ENCODE measurements at places on chromosomes 5 and 9.
A peak's percentile ranks its signal among the peaks of the same experiment; 100 is the strongest.

DNA sequence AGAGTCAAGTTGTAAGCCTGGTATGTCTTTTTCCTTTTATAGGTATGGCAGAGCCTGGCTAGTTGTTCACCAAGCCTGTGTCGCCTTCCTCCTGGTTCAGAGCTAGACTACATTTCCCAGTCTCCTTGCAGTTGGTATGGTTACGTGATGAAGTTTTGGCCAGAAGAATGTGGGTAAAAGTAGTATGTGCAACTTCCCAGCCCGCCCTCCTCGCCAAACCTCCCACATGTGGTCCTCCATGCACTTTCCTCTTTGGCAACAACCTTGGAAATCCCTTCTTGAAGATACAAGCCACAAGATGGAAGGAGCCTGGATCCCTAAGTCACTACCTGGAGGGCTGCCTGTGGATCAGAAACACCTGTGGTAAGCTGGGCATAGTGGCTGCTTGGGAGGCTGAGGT lies 36.0 kb upstream of the MSH3 start:
- DNase-seq: no peak

DNA sequence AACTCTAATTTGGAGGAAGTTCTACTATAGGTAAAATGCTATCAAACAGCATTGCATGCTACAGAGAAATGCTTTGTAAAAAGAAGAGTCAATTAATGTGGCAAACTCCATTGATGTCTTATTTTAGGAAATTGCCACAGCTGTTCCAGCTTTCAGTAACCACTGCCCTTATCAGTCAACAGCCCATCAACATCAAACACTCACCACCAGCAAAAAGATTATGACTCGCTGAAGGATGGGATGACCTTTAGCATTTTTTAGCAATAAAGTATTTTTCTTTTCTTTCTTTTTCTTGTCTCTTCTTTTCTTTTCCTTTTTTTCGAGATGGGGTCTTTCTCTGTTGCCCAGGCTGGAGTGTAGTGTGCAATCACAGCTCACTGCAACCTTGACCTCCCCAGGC lies 26.0 kb downstream of the CRHBP start:
- no peak for DNase-seq

GRCh38 chr5:124906339-124907097 lies 160.1 kb upstream of the ZNF608 start:
- DNase-seq: peak; percentile 26

- no peak for DNase-seq
These were observed 174.7 kb downstream of the CYLC2 start for GRCh38 chr9:103169798-103170197.

DNA sequence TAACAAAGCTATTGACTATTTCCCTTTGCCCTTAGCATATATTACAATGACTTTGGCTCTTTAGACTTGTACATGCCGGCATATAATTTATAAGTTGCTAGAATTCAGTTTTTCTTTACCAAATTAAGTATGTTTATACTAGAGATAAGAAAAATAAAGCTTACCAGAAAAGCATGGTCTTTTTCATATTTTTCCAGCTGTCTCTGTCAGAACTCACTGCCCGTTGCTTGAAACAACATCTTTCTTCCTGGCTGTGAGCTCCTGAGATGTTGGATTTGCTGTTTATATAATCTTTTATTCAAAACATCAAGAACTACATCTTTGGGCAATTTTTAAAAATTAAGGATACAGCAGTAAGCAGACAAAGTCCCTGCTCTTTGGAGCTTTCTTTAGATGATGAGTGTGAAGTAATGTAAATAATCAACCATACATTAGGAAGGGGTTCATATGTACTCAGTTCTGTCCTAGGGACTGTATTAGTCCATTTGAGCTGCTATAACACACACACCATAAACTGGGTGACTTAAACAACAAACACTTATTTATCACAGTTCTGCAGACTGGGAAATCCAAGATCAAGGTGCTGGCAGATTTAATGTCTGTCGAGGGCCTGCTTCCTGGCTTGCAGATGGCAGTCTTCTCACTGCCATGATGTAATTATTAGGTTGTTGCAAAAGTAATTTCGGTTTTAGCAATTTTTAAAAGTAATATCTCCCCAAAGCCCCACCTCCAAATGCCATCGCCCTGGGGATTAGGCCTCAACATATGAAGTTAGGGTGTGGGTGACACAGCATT lies 45.4 kb upstream of the RANBP3L start:
- DNase-seq: no peak

DNA sequence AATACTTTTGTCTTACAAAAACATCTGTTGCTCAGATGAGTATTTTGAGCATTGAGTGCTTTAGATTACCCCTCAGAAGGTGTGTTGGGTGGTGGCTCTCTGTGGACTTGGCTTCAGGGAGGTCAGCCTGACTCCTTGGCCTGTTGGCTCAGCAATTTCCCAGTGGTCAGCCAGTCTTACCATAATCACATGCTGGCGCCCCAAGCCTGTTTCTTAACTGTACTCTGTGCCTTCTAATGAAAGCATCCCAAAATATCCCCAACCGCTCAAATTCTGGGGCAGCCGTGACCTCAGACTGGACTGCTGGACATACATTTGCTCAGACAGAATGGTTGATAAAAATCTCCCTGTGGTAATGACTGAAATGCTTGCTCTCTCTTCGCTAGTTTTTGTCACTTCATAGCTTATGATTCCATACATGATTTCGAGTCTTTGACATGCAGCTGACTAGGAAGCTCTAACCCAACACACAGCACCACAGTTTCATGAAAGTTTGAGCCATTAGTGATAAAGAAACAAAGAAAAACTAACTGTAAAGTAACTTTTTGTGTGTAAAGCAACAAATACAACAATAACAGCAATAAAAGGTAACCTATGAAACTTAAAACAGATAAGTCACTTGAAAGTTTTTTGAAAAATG lies 562.2 kb upstream of the MEF2C start:
- DNase-seq: no peak

- DNase-seq: no peak
These were observed 528.7 kb upstream of the TRPC7 start for GRCh38 chr5:136894070-136894469.

DNA sequence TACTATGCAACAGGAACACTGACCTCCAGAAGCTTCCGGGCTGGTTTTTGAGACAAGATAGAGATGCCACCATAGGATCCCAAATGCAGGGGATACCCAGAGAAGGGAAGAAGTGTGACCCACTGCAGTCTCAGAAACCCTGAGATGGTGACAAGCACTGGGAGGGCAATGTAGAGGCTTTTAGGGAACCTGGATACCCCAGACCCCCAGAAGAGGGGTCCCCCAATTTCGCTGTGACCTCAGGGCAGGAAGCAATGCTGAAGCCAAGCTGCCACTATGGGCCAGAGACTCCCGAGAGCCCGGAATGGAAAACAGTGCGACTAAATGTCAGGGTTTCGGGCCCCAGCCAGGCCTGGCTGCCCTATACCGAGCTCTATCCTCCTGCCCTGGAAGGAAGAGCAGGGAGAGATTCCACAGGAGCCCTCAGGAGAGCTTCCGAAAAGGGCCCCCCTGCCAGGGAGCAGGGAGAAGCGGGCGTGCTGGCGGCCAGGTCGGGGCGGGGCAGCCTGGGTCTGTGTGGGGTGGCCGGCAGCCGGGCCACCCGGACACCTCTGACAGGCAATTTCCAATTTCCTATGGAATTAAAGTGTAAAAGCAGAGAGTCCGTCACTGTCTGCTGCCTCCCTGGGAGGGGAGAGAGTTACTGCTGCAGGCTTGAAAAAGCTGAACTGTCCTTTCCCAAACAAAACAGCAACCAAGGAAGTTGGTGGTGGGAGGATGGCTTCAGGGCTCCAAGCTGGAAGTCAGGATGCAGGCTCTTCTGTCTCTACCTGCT lies 154.2 kb downstream of the FGF18 start:
- no peak for DNase-seq

DNA sequence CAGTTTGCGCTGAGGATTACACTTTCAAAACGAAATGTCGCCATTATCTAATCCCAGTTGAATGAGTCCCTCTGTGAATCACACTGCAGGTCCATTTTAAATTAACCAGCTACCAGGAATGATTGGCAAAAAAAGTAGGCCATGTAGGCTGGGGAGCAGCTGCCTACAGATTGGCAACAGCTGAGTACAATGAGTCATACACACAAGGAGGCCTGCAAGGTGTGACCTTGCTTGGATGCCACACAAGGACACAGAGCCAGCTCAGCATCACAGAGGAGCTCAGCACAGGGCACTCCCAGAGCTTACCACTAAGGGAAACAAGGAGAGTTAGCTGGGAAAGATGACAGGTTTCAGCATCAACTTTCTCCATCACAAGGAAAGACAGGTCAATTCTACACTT lies 12.9 kb downstream of the HAVCR1 start:
- no peak for DNase-seq

- no peak for DNase-seq
These were observed 20.8 kb downstream of the VCAN start for GRCh38 chr5:83492331-83492730.

DNA sequence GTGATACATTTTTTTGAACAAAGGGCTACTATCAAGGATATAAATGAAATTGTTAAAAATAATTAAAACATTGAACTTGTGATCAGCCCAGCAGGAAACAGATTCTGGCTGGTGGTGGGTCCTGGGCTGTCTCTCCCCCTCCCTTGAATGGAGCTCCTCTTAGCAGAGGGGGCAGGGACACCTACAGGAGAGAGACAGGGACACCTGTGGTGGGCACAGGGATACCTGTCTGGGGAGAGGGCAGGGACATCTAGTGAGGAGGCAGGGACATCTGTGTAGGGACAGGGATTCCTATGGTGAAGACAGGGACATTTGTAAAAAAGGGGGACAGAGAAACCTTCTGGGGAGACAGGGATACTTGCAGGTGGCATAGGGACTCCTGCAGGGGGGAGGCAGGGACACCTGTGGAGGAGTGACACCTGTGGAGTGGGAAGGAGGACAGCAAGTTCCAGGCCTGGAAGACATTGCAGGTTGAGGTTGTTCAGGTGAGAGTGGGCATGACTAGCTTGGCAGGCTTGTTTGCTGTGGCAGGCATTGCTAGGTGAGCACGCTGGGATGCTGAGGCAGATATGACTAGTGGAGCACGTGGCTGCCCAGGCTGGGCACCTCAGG lies 264.2 kb downstream of the IRX2 start:
- no peak for DNase-seq

GRCh38 chr5:30401479-30402058 lies 791.9 kb upstream of the CDH6 start:
- DNase-seq: no peak

DNA sequence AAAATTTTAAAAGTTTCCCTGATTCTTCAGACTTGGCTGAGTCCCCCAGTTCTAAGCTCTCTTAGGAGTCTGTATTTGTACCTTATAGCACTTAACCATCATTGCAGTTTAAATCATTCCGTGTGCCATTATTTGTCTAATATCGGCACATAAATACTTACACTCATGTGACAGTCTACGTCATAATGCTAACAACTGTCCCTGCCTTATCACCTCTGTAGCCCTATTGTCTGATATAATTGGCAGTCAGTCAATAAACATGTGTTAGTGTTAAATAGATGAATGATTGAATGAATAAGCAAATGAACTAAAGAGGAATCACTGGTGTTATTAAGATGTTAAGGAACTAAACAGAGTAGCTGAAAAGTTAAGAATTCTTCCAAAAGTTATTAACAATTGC lies 287.8 kb downstream of the EBF1 start:
- no peak for DNase-seq

GRCh38 chr5:180304431-180305375 lies 12.8 kb upstream of the MAPK9 start:
- no peak for DNase-seq

Measured in NCI-H2107 (cell line).